Tongue (tissue), 3 donors: ENCODE measurements at places on chromosomes 6 and 20. TPM values are rescaled to one million over a fixed set of nuclear protein-coding genes. Genes with fewer than 3 reads are reported as not detected.

DNA sequence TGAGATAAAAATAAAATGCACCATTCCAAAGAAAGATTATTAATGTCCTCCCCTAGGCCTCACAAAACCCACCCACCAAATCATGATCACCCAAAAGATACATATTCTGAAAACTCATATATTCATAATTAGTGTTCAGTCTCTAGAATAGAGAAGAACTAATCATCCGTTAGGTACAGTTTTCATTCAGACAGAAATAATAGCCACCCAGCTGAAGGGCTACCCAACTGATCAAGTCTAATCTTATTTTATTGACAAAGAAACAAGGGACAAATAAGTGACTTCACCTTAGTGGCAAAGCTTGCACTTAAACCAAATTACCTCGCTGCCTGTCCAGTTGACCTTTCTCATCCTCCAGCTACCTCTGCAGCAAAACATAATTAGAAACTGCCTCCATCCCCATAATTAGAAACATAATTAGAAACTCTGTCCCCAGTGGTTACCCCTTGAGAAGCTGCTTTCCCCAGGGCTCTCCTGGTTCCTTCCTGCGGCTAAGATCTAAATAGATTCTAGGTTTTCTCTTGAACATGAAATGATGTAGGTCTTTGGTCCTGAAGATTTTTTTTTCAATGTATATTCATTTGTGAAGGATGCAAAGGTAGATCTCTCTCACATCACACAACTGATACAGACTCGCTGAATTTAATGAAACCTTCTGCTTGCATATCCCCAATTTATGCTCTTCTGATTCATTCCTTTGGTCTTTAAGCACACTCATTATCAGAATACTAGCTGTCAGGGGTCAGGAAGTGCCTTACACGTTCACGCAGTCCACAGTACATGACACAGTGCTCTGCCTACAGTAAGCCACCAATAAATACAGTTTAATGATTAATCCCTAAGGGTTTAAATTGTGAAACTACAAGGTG is 46.3 kb downstream of the HBS1L start:
- no peak for DNase-seq

- DNase-seq: no peak
Observed at GRCh38 chr20:38466983-38467382, 5.7 kb upstream of the RALGAPB start.

GRCh38 chr20:24781418-24781980 is 167.6 kb upstream of the CST7 start:
- peak; percentile 67 for DNase-seq

DNA sequence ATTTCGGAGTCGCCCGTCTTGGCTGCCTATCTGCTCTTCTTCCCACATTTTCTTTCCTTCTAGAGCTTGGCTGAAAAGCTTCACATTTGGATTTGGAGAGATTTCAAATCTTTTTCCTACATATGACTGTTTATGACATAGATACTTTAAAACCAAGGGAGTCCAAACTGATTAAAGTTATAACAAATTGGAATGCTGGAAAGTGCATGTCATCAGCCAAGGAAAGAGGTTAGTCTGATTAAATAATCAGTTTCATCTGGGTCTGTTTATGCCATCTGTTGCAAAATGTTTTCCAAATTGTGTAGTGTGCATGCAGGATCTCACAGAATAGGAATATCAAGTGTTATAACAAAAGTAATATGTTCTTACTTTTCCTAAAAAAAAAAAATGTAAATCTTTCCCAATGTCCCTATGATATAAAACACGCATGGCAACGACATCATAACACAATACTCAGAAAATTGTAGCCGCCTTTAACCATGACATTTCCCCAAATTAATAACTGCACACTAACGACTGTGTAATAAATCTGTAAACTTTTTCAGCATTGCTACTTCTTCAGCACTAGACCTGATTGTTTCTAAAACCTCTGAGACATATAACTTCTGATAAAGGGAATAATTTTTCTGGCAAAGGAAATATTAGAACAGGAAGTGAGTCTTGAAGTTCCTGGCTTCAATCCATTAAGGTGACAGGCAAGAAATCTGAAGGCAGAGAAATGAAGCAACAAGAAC is 230.2 kb upstream of the FOXQ1 start:
- DNase-seq: peak; percentile 58

DNA sequence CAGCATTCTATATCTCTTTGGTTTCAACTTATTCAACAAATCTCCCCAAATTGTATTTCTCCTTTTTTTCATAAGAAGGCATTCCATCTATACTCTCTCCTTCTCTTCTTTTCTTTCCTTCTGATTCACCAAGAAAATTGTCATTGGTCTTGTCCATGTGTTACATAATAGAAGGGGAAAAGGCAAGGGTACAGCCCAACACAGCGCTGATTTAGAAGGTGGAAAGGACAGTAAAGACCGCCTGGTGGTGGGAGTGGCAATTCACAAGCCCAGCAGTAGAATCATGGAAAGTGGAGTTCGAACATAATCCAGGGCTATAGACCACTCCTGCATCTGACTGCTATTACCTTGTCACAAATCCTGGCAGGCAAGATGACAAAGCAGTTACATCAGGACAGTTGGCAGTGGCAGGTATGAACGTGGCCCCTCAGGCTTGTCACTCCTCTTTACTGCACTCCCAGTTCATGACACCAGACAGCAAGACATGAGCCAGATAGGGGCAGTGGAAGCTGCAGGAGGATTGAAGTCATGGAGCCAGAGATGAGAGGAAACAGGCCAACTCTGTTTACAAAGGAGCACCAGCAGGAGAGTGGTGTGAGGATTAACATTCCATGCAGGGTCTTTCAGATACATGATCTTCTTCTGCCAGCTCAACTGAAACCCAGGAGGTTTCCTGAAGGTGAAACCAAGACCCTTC is 2.1 kb upstream of the TNFAIP3 start:
- no peak for DNase-seq

GRCh38 chr20:50133041-50133440 is 20.1 kb upstream of the UBE2V1 start:
- no peak for DNase-seq

Gene TTLL9
- 1.0 TPM for total RNA-seq

Gene DYNLT2
- total RNA-seq: 5.7 TPM

Gene PGC
- not detected for total RNA-seq

DNA sequence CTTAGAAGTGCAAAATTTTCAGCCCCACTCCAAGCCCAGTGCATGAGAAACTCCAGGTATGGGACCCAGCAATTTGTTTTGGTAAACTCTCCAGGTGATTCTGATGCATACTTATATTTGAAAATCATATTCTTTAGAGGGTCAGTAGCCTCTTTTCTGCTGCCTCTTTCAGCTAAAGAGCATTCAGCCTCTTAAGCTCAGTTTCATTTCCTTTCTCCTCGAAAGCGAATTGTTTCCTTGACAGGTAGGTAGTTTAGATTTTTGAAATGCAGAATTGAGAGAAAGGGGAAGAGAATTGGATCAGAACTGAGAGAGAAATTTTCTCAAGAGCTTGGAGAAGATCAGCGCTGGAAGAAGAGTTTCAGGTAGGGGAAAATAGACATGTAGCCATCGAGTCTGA is 995.8 kb upstream of the FLRT3 start:
- DNase-seq: no peak

- peak; percentile 13 for DNase-seq
Observed at GRCh38 chr20:17315407-17316231, 88.8 kb downstream of the PCSK2 start.

Gene NOX3
- total RNA-seq: not detected

Gene ARG1
- total RNA-seq: 0.92 TPM

Gene SLC16A10
- 32.2 TPM for total RNA-seq

DNA sequence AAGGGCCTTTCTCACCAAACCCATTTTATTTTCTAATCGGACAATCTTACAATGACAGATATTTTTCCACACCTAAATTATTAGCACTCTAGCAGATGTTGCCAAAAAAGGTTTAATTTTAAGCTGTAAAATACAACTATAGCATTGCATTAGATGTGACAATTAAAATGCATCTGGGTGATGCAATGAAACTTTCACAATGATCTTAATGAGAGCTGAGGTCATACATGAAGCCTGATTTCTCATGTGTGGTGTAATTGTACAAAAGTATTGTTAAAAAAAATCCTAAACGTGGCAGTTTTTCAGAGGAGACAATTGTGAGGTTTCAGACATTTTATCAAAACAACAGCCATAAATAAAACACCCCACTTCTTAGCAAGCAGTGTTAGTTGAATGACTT is 606.0 kb downstream of the HDGFL1 start:
- DNase-seq: no peak

Gene NRSN2
- total RNA-seq: 6.3 TPM

Gene PTPRK
- total RNA-seq: 46.3 TPM

DNA sequence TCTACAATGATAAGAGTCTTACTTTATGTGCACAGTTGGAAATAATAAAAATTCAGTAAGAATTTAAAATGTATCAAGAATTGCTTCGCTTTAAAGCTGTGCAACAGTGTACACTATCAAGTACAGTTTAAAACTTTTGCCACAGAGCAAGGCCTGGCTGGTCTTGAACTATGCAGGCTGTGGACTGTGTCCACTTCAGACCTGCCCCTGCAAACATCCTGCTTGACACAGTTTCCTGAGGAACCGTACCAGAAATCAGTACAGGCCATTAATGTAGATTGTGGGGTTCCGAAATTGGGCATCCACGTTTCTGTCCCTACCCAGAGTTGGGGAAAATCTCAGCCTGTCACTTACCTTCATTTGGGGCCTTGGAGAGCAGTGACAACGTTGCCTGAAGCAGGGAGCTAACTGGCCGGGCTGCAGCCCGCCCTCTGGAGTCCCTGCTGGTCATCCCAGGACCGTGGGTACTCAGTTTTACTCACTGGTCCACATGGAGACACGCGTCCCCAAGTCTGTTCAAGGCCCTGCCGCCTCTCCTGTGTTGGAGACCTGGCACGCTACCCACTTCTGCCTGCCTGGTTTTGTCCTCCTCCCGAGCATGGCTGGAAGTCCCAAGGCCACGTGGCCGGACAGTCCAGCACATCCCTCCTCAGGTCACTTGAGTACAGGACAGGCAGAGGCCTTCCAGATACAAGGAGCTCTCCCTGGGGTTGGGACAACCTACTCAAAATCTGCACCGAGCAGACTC is 8.4 kb downstream of the NINL start:
- DNase-seq: no peak

- no peak for DNase-seq
Observed at GRCh38 chr6:41331401-41332150, 3.8 kb upstream of the NCR2 start.

- peak; percentile 89 for DNase-seq
Observed at GRCh38 chr20:31606804-31607639, 1.9 kb downstream of the ID1 start.

GRCh38 chr6:105695461-105695860 is 292.6 kb upstream of the PREP start:
- DNase-seq: no peak

DNA sequence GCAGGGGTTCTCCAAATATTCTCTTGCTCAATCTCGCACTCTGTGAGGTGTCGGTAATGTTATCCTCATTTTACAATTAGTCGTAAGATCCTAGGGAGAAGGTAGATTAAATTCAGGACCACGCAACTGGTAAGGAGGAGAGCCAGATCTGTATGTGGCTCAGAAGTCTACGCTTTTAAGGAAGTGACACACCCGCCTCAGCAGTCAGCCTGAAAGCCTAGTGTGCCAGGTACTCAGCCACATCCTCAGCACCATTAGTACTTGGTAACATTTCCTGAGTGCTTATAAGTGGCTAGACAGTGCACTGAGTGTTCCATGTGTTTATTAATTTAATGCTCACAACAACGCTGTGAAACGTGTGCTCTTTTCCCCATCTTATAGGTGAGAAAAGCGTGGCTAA is 63.7 kb downstream of the DHX35 start:
- no peak for DNase-seq
